Fibroblast of lung (primary cell): ENCODE measurements at places on chromosomes 1 and 21. TPM values are rescaled to one million over a fixed set of nuclear protein-coding genes. Genes with fewer than 3 reads are reported as not detected.
A peak's percentile ranks its signal among the peaks of the same experiment; 100 is the strongest.

- no peak for DNase-seq
These were observed 7.9 kb downstream of the SLAMF1 start for GRCh38 chr1:160638926-160639325.

DNA sequence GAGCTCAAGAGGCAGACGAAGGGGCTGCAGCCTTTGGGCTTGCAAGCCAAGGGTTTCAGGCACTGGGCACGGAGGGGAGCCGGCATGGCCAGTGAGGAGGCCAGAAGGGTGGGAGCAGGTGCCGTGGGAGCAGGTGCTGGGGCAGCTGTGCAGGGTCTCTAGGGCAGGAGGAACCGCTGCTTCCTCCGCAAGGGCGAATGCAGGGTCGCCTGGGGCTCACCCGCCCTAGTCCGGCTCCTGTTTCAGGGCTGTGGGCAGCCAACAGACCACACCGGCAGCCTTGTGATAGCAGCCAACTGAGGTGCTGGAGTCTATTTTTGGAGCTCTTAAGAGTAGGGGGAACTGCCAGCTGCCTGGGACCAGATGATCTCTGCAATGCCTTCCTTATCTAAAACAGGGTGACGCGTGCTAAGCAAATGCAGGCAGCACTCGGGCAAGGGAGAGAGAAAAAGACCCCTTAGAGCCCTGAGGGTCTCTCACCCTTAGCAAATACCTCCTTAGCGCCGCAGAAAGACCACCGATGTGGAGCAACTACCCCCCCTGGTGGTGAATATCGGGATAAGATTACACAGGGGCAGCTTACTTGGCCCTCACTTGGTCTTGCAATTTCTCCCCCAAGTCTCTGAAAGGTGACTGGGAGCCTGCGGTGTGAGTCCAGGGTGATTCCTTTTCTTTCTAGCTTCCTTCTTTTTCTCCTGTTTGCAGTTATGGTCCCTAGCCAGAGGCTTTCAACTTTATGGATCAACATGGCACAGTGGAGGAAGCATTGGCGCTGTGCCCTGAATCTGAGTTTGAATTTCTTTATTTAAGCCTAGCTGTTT lies 20.7 kb upstream of the MAPKAPK2 start:
- peak; percentile 42 for DNase-seq

- DNase-seq = no peak
These were observed 23.5 kb upstream of the C2CD2 start for GRCh38 chr21:41977034-41977950.

- peak; percentile 90 for DNase-seq
These were observed at the start of gene LYPLAL1 for GRCh38 chr1:219173758-219174459. TSS of gene LYPLAL1 (plus strand) at chr1:219173878. CDS start at chr1:219173891, 13 bp downstream.

DNA sequence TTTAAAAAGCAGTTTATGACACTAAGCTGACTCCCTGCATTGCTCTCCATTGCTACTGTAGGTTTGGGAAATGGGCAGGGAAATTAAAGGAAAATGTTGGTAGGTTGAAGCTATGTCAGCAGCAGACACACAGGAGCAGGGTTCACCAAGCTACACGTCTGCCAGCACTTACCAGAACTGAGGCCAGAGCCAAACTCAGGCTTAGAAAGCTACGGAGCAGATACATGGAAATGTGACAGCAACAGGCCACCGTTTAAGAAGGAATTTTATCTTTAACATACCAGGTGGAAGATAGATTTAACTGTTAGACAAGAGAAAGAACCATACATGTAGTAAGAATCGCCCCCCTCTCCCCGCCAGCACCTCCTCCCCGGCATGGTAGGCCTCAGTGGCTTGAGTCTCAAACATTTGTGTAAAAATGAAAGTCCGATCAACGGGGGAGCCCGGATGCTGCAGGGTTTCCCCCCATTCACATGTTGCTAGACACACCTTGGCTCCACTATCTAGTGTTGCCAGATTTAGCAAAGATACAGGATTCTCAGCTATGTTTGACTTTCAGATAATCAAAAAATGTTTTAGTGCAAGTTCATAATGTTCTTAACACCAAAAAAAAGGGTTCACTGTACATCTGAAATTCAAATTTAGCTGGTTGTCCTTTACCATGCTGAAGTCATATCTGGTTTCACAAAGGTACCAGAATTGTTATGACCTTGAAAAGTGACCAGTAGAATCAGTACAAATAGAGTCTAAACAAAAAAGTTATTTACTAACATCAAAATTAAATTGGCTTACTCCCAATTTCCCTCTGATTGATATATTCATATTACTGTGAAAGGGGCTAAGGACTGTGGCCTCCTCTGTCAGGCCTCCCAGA lies 6.7 kb downstream of the OR2T11 start:
- no peak for DNase-seq

DNA sequence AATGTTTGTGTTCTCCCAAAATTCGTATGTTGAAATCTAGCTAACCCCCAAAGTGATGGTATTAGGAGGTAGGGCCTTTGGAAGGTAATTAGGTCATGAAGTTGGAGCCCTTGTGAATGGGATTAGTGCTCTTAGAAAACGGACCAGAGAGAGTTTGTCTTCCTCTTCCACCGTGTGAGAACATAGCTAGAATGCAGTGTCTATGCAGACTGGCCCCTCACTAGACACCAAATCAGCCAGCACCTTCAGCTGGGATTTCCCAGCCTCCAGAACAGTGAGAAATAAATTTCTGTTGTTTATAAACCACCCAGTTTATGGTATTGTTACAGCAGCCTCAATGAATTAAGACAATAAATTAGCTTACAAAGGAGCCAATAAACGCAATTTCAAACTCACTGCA lies 58.0 kb downstream of the KIAA0319L start:
- DNase-seq = no peak

DNA sequence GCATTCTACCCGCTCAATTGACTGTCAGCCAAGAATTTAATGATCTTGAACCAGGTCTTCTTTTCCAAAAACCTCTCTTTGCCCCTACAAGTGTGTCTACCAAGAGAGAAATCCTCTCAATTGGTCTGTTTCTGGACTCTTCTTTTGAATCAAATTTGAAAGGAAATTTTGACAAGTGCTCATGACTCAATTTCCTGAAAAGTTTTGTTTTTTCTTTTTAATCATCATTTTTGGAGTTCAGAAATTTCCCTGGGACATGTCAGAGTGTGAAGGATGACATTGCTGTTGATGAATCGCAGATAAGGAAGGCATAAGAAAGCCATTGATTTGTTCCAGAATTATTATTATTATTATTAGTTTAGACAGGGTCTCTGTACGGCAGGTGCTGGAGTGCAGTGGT lies 88.2 kb upstream of the AKT3 start:
- DNase-seq = no peak

DNA sequence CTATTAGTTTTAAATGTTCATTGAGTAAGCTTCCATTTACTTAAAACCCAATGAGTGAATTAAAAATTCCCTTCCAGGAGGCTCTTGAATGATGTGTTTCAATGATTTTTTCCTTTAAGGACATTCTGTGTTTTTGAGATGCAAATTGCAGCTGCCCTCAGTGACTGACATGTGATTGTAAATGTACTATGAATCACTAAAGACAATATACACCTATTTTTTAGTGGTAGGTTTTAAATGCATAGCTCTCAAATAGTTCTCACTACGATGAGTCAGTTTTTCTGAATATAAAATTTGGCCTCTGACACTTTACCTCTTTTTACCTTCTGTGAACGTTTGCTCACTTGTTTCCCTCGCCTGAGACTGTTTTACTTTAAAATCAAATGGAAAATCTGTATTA lies 204.7 kb downstream of the BARHL2 start:
- DNase-seq = no peak

- DNase-seq = no peak
These were observed 71.7 kb downstream of the EDEM3 start for GRCh38 chr1:184682956-184683355.

DNA sequence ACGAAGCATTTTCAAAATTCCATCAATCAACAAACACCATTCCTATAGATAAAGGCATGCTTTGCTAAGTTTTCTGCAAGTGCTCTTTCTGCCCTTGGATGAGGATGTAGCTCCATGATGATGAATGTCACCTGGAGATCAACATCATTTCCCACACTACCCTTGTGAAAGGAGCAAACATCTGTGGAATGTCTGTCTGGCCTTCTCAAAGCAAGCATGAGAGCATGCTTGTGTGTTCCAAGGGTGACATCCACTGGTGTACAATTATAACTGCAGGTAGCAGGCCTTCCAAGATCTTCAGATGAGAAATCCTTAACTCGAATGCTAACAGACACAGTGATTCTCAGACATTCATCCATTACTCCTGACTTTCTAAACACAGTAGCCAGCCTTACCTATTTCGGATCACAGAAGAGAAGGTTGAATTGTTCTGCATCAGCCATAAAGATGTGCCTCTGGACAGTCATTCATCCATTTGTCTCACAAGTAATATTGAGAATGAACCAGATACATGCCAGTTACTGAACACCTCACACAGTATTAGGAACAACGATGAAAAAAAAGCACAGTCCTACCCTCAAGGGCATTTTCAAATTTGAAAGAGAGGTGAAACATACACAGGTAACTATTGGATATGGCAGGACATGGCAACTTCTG lies 162.4 kb downstream of the TPR start:
- peak; percentile 94 for DNase-seq

DNA sequence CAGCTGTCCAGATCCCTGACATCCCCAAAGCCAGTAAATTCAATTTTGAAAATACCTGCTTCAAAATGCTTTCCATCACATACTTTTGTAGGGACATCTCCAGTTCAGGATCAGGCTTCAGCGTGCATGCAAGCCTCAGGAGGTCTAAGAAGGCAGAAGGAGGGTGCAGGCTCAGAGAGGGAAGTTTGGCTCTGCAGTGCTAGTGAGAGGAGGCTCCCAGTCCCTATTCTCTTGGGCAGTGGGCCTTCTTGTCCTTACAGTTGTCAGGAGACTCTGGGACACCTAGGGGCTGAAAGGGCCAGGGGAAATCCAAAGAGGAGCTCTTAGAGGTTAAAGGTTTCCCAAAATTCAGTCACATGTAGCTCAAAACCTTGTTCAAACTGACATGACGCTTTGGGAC lies 20.1 kb downstream of the ADCY10 start:
- DNase-seq = no peak

DNA sequence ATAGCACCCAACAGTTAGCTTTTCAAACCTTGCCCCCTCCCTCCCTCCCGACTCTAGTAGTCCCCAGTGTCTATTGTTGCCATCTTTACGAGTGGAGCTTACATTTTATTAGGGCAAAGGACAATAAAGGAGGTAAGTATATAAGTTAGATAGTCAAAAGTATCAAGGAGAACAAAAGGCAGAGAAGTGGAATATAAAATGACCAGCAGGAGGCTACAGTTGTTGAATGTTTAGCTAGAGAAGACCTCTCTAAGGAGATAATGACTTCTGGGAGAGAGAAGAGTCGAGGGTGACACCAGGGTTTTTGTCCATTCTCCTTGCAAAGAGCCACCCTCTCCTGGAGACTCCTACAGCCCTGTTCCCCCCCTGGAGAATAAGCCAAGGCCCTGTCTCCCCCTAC lies 48.7 kb downstream of the SYT6 start:
- no peak for DNase-seq

DNA sequence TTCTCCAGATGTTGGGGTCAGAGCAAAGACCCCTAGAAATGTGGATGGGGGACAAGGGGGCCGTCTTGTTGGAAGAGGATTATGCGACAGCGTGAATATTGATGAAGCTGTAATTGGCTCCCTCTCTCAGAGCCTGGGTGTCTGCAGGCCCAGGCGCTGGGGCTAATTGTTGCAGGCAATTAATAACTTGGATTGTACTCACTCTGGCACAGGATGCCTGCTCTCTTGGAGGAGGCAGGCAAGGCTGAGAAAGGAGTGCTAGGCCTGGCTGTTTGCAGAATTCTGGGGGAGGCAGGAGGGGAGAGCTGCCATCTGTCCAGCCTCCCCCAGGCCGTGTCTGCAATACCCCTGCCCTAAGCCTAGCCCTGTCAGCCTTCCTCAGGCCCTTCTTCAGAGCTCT lies 4.1 kb upstream of the DISP3 start:
- DNase-seq = no peak

GRCh38 chr1:168608796-168609715 lies 32.7 kb downstream of the XCL1 start:
- peak; percentile 21 for DNase-seq

DNA sequence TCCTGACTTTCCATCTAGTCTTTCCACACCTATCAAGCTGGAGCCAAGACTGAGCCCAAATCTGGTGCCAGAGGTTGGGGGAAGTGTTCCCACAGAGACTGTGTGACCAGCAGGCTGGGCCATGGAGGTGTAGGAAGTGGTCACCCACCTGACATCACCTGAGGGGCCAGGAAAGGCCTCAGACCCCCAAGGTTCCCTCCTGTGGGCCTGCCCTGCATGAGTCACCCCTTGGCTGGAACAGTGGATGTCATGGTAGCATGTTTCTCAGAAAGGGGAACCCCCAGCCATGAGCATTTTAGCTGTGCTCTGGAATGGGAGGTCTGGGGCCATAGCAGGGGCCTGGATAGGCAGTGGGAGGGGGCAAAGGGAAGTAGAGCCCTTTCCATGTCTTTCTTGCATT lies 5.7 kb upstream of the TNFRSF8 start:
- no peak for DNase-seq

GRCh38 chr1:175078629-175079028 lies 11.0 kb downstream of the TNN start:
- DNase-seq = no peak

DNA sequence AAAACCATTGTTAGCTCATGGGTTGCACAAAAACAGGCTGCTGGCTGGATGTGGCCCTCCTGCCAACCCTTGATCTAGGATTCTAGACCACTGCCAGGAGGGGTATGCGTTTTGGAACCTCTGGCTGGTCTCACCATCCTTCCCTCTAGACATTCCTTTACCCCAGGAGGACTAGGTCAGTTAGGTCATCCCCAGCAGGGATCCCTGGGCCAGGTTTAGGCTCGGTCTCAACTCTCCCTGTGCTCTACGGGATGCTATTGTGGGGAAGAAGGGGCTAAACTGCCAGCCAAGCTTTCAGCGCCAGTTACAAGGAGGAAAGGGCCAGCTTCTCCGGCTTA lies 22.7 kb downstream of the SLC2A1 start:
- no peak for DNase-seq

- peak; percentile 31 for DNase-seq
These were observed 5.9 kb downstream of the PLOD1 start for GRCh38 chr1:11940260-11940921.

DNA sequence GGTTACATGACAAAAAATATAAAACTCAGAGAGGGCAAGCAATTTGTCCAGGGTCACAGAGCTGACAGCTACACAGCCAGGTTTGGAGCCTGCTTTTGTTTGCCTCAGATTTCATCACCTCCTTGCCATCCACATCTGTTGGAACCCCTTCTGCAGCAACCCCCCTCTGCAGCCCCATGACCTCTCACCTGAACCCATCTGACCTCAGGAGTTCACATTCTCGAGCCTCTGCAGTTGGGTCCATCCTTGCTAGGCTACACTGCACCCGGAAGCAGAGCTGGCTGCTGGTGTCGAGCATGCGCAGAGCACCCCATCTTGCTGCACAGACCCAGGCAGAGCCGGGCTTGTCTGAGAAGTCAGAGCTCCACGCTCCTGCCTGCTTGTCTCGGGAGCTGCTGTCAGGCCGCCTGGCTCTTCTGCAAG lies 10.0 kb downstream of the C1QB start:
- DNase-seq = no peak

Gene FHAD1
- polyA plus RNA-seq = 0.09 and 0.37 TPM in 2 replicates

Gene REN
- polyA plus RNA-seq = 0.11 and 0.20 TPM in 2 replicates

Gene GPA33
- polyA plus RNA-seq = not detected in 2 replicates

Gene EFCAB14
- 54.3 and 65.0 TPM in 2 replicates for polyA plus RNA-seq

Gene CFAP141
- polyA plus RNA-seq = not detected in 2 replicates

Gene YBX1
- polyA plus RNA-seq = 799 and 1,134 TPM in 2 replicates

Gene CFH
- polyA plus RNA-seq = 83.0 and 108 TPM in 2 replicates

Gene BCAR3
- polyA plus RNA-seq = 12.6 and 19.9 TPM in 2 replicates

Gene PLA2G2F
- not detected in 2 replicates for polyA plus RNA-seq

Gene CLCA4
- polyA plus RNA-seq = not detected in 2 replicates

Gene ASPM
- 4.4 and 15.0 TPM in 2 replicates for polyA plus RNA-seq

Gene NID1
- 53.4 and 152 TPM in 2 replicates for polyA plus RNA-seq

Gene KCNQ4
- polyA plus RNA-seq = 0.02 and 0.03 TPM in 2 replicates

Gene ETS2
- 28.0 and 60.5 TPM in 2 replicates for polyA plus RNA-seq
